ENCODE measurements at places on chromosomes 7 and 10.
A peak's percentile ranks its signal among the peaks of the same experiment; 100 is the strongest.

DNA sequence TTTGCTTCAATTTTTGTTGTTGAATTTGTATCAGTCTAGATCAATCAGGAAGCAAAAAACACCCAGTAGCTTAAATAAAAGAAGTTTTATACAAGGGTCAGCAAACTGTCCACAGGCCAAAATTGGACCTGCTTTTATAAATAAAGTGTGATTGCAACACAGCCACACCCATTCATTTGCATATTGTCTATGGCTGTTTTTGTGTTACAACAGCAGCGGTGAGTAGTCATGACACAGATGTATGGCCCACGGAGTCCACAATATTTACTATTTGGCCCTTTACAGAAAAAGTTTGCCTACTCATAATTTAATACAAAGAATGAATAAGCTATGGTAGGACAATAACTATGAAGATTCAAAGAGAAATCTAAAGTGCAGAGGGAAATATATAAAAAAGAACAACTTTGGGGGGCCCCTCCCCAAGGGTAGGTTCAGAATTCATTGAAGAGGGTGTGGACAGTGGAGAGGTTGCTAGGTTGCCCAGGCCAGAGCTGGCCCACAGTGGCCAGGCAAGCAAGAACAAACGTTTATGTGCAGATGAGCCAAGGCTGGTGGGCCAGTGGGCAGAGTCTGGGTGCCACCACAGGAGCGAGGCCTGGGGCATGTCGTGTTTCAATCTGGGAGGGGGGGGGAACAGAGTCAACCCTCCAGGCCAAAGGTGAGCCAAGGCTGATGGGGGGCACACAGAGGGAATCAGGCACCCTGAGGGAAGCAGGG lies 47.0 kb upstream of the AMPH start:
- DNase-seq = no peak
- peaks cover 29% of the 10 kb centered on the region for H3K27me3 ChIP-seq
- H3K36me3 ChIP-seq = no peaks in the 10 kb centered on the region
- H3K4me3 ChIP-seq = no peak overlapping the region
- H3K4me1 ChIP-seq = no peaks in the 10 kb centered on the region

DNA sequence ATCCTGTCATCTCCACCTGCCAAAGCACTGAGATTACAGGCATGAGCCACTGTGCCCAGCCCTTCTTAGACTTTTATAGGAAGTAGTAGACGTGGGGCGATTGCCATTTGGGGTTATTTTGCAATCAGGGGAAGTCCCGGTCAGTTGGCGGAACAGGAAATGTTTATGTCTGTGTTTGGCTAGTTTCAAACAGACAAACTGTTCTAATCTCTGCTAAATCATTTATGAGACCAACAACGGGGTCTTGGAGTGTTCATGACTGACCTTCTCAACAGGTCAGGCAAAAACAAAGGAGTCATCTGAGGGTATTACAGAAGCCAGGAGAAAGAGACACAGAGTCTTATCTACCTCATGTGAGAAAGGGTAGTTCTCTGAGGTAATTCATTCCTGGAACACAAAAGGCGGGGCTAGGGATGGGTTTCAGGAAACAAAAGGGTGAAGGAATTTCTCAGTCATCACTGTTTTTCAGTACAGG lies 6.6 kb upstream of the TPK1 start:
- peaks cover 8% of the 10 kb centered on the region for H3K4me1 ChIP-seq
- DNase-seq = no peak
- H3K36me3 ChIP-seq = no peaks in the 10 kb centered on the region
- H3K27ac ChIP-seq = peak overlapping the region; percentile 9

GRCh38 chr7:20595971-20596370 lies 19.5 kb upstream of the ABCB5 start:
- peaks cover 18% of the 10 kb centered on the region for H3K27me3 ChIP-seq
- no peak overlapping the region for H3K27ac ChIP-seq
- no peaks in the 10 kb centered on the region for H3K36me3 ChIP-seq
- H3K4me3 ChIP-seq = no peak overlapping the region
- no peaks in the 10 kb centered on the region for H3K4me1 ChIP-seq

- peak overlapping the region; percentile 85 for H3K27ac ChIP-seq
- peaks cover 2% of the 10 kb centered on the region for H3K36me3 ChIP-seq
- no peak for DNase-seq
- no peaks in the 10 kb centered on the region for H3K27me3 ChIP-seq
Measured at GRCh38 chr7:50662041-50662694, 97.0 kb upstream of the DDC start.

DNA sequence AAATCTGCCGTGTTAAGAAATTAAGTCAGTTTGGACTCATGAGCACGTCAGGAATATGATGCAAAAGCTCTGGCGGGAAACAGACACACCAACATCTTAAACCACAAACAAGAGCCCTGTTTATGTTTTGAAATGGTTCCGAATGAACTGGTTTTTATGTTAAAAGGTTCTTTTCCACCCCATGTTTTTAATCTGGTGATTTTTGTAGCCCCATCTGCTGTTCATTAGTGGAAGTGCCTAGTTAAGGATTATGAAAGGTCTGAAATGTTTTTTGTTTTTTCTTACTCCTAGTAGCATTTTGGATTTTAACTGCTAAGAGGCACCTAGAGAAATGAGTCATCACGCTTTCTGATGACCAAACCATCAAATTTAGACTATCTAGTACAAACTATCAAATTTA lies 404.1 kb upstream of the MKI67 start:
- no peak overlapping the region for H3K27ac ChIP-seq
- no peak overlapping the region for H3K4me3 ChIP-seq
- no peaks in the 10 kb centered on the region for H3K4me1 ChIP-seq
- H3K36me3 ChIP-seq = no peaks in the 10 kb centered on the region
- H3K27me3 ChIP-seq = peaks cover 9% of the 10 kb centered on the region
- DNase-seq = no peak

DNA sequence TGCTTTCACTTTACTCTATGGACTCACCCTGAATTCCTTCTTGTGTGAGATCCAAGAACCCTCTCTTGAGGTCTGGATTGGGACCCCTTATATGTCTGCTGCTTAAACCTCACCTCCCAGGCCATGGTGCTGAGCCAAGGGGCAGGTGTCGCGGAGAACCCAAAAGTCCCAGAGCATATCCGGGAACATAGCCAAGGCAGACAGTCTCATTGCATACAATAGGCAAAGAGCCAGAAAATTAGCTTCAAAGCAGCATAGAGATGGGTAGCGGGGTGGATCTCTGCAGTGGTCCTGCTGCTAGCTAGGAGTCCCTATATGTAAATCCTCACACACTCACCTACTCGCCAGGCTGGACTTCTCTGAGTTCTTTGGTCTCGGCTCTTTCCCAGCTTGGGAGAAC lies 5.5 kb downstream of the CCL24 start:
- H3K4me3 ChIP-seq = no peak overlapping the region
- no peak overlapping the region for H3K27ac ChIP-seq
- no peaks in the 10 kb centered on the region for H3K4me1 ChIP-seq
- no peak for DNase-seq
- no peaks in the 10 kb centered on the region for H3K36me3 ChIP-seq

Measured in central memory CD8-positive, alpha-beta T cell (primary cell).